ENCODE measurements at places on chromosomes 6 and 20.
A peak's percentile ranks its signal among the peaks of the same experiment; 100 is the strongest.

GRCh38 chr6:89936177-89936576 is 41.9 kb downstream of the GJA10 start:
- H3K36me3 ChIP-seq: no peaks in the 10 kb centered on the region
- DNase-seq: no peak
- H3K27me3 ChIP-seq: no peaks in the 10 kb centered on the region
- no peak overlapping the region for H3K4me3 ChIP-seq

GRCh38 chr6:31351401-31352309 is 5.3 kb downstream of the HLA-B start:
- no peak for DNase-seq
- H3K4me3 ChIP-seq: no peak overlapping the region
- H3K4me1 ChIP-seq: no peaks in the 10 kb centered on the region
- H3K27me3 ChIP-seq: peaks cover 24% of the 10 kb centered on the region
- H3K36me3 ChIP-seq: no peaks in the 10 kb centered on the region
- no peak overlapping the region for H3K27ac ChIP-seq

- no peaks in the 10 kb centered on the region for H3K36me3 ChIP-seq
- peaks cover 39% of the 10 kb centered on the region for H3K27me3 ChIP-seq
- no peak overlapping the region for H3K4me3 ChIP-seq
- no peak overlapping the region for H3K27ac ChIP-seq
Measured at GRCh38 chr20:51164731-51165130, 141.8 kb upstream of the KCNG1 start.

DNA sequence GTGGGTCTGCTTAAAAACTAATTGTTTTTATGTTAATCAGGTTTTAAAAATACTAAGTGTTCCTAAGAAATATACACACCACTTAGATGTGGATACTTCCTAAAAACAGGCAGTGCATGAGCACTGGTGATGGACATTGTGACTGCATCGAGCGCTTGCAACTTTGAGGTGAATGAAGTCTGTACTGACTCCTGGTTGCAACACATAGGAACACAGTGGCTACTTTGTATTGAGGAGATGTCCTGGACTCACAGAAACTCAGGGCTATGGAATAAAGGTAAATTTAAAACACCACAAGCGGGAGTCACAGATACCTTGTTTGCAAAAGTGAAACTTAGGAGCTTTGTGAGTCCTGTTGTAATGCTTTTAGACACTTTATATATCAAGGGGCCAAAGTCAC is 55.6 kb upstream of the POLR1H start:
- H3K27ac ChIP-seq: no peak overlapping the region
- no peak overlapping the region for H3K4me3 ChIP-seq
- DNase-seq: no peak
- H3K36me3 ChIP-seq: no peaks in the 10 kb centered on the region

- no peak for DNase-seq
- H3K27me3 ChIP-seq: peaks cover 8% of the 10 kb centered on the region
- H3K4me1 ChIP-seq: no peaks in the 10 kb centered on the region
- no peak overlapping the region for H3K4me3 ChIP-seq
Measured at GRCh38 chr20:20849161-20849560, 136.7 kb upstream of the RALGAPA2 start.

GRCh38 chr20:50675671-50676376 is 15.5 kb downstream of the RIPOR3 start:
- no peak overlapping the region for H3K4me3 ChIP-seq
- H3K27me3 ChIP-seq: no peaks in the 10 kb centered on the region
- peaks cover 44% of the 10 kb centered on the region for H3K36me3 ChIP-seq
- peak overlapping the region; percentile 50 for H3K27ac ChIP-seq

- no peak overlapping the region for H3K27ac ChIP-seq
- H3K4me3 ChIP-seq: no peak overlapping the region
- H3K4me1 ChIP-seq: no peaks in the 10 kb centered on the region
- H3K36me3 ChIP-seq: no peaks in the 10 kb centered on the region
- no peak for DNase-seq
Measured at GRCh38 chr6:766625-767024, 73.7 kb upstream of the EXOC2 start.

DNA sequence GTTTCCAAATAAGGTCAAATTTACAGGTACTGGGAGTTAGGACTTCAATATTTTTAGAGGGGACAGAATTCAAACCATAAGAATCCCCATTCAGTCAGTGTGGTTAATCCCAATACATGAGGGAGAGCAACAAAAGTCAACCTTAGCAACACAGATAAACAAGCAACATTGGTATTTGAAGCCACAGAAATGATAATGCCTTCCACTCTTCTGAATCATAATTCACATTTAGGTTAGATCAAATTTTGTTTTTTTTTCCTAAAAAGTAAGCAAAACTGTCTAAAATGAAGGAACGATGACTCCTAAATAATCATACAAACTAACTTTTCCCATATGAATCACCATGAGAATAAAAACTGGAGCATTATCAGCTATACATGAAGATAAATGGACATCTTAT is 246.0 kb upstream of the TENT5A start:
- no peaks in the 10 kb centered on the region for H3K36me3 ChIP-seq
- peaks cover 13% of the 10 kb centered on the region for H3K4me1 ChIP-seq
- no peak for DNase-seq
- no peak overlapping the region for H3K27ac ChIP-seq

DNA sequence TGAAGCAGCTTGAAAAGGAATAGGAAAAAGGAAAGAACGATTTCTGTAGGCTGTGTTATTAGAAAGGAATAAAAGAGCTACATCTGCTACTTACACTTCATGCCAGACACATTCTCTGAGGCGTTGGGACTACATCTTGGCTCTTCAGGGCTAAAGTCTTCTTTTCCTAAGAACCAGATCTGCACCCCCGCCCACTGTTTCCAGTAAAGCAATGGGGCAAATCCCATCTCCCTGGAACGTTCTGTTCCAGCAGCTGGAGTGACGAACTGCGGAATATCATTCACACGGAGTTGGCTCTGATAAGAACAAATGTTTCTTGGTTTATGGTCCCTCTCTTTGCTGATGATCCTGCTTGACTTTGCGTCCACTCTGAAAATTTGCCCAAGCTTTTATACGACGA is 26.9 kb downstream of the FAM50B start:
- no peak overlapping the region for H3K27ac ChIP-seq
- H3K36me3 ChIP-seq: no peaks in the 10 kb centered on the region
- no peak overlapping the region for H3K4me3 ChIP-seq
- DNase-seq: no peak
- no peaks in the 10 kb centered on the region for H3K4me1 ChIP-seq

DNA sequence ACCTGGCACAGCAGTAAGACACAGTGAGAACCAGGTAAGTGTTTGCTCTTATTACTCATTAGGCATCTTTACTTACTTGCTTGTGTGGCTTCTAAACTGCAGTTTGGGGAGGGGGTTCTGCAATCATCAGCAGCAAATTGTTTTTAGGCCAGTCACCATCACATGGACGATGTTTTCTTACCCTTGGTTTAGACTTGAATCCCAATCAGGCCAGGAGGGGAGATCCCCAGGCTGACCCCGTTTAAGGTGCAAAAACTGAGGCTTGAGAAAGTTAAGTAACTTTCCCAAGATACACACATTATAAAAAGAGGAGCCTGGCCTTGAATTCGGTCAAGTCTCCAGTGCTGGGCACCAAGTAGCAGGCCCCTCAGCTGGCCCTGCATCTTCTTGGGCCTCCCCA is 51.8 kb upstream of the SLC32A1 start:
- no peaks in the 10 kb centered on the region for H3K36me3 ChIP-seq
- H3K27me3 ChIP-seq: no peaks in the 10 kb centered on the region
- no peak overlapping the region for H3K4me3 ChIP-seq
- H3K27ac ChIP-seq: no peak overlapping the region

GRCh38 chr6:12529364-12530019 is 187.1 kb upstream of the PHACTR1 start:
- DNase-seq: no peak
- H3K36me3 ChIP-seq: no peaks in the 10 kb centered on the region
- no peak overlapping the region for H3K27ac ChIP-seq
- peaks cover 3% of the 10 kb centered on the region for H3K27me3 ChIP-seq
